ENCODE measurements at places on chromosomes 7 and 10.

GRCh38 chr7:55534262-55534915 is 37.9 kb downstream of the VOPP1 start:
- DNase-seq: no peak

DNA sequence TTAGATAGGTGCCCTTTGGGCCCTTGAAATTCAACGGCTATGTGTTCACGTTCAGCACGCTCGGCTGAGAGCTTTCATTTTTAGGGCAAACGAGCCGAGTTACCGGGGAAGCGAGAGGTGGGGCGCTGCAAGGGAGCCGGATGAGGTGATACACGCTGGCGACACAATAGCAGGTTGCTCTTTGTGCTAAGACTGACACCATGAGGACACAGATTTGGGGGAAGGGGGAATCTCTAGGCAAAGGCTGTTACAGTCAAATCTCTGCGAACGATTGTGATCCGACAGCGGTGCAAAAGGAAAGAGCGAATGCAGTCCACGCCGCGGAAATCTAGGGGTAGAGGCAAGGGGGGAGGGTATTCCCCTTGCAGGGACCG is 667 bp downstream of the KLLN start:
- DNase-seq: peak; percentile 20

GRCh38 chr10:26359670-26360069 is 78.5 kb upstream of the APBB1IP start:
- no peak for DNase-seq

DNA sequence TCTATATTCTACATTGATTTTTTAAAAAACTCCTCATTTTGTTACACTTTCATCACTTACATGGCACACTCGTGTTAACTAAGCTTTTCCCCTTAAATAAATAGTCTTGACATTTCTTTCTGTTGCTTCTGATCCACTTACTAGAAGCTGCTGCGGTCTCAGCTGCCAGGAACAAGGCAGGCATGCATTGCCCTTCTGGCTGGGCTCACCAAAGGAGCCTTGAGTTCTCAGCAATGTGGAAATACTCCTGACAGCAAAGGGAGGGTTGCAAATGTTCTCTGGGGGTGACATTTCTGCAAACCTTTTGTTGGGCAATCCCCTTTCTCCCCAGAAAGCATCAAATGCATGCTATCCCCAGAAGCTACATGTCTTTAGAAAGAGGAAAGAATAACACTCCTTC is 350.1 kb downstream of the PRPF18 start:
- DNase-seq: no peak

- no peak for DNase-seq
Observed at GRCh38 chr7:25454020-25454419, 225.7 kb upstream of the NPVF start.

- no peak for DNase-seq
Observed at GRCh38 chr7:25234336-25234735, 6.0 kb upstream of the NPVF start.

DNA sequence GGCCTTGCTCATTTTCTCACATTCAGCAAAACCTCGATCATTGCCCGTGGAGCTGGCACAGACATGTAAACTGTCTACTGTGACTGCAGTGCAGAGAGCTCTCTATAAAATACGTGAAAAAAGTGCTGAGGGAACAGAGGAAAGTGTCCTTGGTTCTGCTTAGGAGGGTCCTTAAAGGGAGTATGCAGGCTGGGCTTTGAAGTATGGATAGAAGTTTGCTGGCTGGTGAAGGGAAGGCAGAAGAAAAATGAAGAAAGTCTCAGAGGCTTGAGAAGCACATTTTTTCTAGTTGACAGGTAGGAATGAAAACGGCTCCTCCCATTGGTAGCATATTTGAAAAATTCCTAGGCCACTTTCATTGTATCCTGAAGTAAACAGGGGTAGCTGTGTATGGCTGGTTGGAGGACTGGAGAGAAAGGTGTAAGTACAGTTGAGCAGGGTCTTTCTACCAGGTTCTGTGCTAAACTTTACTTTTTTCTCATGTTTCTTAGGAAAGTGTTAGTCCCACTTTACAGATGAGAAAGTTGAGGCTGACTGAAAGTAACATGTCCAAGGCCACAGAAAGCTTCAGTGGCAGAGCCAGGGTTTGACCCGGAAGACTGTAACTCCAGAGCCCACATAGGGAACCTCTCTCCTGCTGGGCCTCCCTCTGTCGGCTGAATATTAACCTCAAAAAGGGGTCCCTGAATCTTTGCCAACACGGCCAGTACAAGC is 63.0 kb upstream of the PPIF start:
- DNase-seq: no peak

- no peak for DNase-seq
Observed at GRCh38 chr10:58054881-58055280, 212.8 kb downstream of the IPMK start.

DNA sequence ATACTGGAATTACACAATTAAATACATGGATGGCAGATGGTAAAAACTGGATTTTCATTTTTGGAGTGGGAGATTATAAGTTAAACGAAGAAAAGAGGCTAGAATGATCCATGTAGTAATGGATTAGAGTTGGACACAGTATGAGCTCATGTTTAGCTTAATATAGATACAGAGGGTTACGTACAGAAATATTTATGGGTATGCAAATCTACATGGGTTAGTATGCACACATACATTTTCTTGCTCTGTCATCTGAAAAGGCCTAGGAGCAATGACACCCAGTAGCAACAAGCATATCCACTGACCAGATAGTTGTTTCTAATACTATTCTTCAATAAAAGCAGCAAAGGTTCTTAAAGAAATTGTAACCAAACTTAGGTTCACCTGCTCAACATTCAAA is 366.4 kb downstream of the SEMA3D start:
- DNase-seq: no peak

DNA sequence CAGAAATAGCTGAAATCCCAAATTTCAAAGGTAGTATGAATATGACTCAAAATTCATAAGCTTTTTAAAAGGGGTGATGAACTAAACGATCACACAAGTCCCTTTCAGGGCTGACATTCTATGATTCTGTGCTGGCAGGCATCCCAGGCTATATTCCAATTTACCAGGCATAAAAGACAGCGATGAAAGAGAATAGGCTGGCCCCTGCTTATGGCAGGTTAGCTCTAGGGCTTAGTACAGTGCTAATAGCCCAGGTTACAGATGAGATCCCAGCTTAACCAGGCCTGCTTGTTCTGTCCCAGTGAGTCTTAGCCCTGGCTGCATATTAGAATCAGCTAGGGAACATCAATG is 56.4 kb downstream of the CDHR3 start:
- DNase-seq: no peak

- no peak for DNase-seq
Observed at GRCh38 chr10:69885379-69886013, 83.8 kb downstream of the COL13A1 start.

DNA sequence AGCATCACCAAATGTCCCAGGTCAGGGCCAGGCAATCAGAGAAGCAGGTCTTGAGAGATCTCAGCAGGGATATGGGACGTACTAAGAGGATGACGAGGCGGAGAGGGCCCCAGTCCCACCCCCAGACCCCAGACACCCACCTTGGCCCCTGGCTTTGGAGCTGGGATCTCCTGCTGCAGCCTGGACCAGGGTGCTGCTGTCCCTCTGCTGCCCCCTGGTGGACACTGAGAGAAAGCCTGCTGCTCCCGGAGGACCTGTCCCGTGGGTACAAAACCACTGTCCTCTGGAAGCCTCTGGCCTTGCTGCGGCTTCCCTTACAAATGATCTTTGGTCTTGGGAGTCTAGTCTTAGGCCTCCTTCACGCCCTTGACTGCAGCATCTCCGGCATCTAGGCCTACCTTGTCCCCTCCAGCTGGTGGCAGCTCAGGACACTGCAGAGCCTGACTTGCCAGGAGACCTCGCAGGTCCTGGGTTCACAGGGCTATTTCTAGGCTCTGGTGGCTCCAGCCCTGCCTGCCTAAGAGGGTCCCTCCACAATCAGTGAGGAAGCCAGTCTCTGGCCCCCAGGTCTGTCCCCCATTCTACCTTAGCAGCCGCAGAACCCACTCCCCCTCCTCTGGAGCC is 97.1 kb downstream of the RGS10 start:
- DNase-seq: no peak

- DNase-seq: no peak
Observed at GRCh38 chr7:102220960-102221800, 65.5 kb upstream of the SH2B2 start.

DNA sequence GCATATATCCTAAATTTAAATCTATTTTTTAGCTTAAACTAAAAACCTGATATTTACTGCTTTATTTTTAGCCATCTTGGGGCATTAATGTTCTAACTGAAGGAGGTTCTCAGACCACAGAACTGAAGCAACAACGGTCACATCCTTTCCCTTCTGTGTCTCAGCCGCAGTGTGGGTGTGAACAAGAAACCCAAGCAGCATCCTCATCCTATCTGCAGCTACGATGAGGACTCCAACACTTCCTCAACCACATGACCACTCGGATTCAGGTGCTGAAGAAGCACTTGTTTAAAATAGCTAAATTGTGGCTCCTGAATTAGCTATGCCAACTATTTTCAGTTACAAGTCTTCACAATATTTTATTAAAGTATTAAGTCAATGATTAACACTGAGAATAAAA is 5.3 kb downstream of the ESYT2 start:
- no peak for DNase-seq

DNA sequence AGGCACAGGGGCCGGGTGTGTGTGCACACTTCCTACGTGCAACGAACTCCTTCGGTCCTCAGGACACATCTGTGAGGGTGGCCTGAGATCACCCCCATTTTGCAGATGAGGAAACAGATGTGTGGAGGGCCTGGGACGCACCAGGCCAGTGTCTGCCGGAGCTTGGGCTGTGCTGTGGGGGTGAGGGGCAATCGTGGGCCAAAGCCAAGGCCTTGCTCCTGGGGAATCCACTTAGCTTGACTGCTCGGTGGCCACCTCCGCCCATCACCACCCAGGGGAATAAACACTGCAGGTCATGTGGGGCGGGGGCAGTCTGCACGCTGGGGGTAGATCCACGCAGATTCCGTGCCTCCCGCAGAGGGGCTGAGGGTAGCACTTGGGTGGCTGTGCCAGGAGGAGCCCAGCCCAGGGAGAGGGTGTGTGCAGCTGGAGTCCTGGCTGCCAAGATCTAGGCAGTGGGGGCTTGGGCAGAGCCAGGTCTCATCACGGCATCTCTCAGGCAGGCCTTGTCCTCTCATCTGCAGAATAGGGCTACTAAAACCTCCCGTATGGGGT is 70.8 kb upstream of the EN2 start:
- no peak for DNase-seq

DNA sequence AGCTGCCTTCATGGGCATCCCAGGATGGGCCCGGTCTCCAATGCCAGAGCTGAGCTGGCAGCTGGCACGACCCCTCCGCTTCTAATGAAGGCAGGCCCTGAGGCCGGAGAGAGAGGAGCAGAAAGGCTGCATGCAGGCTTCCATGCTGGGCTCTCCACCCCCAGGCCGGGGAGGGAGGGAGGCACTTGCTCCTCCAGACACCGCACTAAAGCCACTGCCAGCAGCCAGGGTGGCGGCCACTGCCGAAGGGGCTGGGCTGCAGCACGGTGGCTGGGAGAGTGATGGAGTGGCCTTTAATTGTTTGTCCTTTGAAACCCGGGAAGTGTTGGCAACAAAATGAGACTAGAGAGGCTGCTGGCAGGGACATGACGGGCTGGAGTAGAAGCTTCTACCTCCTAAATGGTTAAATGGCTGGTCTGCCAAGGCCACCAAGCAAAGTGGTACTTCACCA is 236.5 kb downstream of the SKAP2 start:
- DNase-seq: no peak

DNA sequence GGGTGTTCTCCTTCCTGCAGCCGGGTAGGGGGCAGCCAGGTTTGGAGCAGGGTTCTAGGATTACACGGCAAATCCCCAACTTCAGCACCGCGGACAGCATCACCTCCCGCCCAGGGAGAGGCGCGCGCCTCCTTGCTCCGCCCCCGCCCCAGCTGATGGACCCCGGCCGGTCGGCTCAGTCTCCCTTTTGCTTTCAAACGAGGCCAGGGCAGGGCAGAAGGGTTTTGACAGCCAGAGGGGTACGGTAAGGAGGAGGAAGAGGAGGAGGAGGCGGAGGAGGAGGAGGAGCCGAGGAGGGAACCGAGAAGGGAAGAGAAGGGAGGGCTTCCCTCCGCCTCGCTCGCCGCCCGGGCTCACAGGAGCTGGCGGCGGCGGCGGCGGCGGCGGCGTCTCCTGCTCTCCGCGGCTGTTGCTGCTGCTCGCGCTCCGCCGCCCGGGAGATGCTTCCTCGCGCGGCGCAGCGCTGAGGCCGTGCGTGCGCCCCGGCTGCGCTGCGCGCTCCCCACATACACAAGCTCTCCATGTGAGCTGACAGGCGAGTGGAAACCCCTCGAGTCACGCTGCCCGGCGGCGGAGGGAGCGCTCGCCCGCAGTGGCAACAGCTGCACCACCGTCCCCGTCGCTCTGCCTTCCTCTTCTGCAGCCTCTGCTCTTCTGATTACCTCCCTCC is 615 bp upstream of the CNTNAP2 start:
- no peak for DNase-seq

- DNase-seq: no peak
Observed at GRCh38 chr10:11272915-11273389, 255.3 kb downstream of the CELF2 start.

- no peak for DNase-seq
Observed at GRCh38 chr7:102152672-102153598, 133.7 kb upstream of the SH2B2 start.

GRCh38 chr10:67492317-67493019 is 203.5 kb downstream of the CTNNA3 start:
- no peak for DNase-seq

DNA sequence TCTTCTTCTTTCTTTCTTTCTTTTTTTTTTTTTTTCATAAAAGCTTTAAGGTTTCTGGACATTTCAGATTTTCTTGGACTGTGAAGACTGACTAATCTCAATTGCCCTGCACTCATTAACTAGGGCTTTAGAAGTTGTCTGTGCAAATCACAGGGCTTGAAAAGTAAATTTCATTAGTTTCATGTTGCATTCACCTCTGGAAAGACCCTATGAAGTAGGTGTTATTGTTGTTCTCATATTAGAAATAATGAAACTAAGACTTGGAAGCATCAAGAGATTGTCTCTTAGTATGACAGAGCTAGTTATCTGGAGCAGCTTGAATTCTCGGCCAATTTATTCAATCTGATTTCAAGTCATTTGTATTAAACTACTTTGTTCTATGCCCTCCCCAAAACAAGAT is 28.2 kb upstream of the SEMA3D start:
- no peak for DNase-seq

DNA sequence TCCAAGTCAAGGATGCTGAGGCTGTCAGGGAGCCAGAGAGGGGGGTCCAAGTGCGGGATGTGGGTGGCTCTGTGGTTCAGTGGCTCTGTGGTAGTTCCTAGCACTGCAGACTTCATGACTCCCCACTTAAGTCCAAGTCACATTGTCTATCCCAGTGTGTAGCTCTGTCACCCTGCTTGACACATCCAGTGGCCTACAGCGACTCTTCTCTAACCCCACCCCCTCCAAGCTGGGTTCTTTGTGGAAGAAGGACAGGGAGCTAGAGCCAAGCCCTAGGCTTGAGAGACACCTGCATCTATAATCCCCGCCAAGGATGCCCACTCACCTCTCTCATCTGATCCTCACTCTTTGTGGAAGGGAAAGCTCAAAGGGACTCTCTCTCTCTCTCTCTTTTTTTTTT is 57.6 kb downstream of the ADCYAP1R1 start:
- no peak for DNase-seq

GRCh38 chr7:44382459-44383265 is 57.3 kb upstream of the CAMK2B start:
- no peak for DNase-seq

All from cortex of kidney (tissue), 1 donor.